ENCODE measurements at places on chromosomes 4 and X.

- DNase-seq: no peak
Observed at GRCh38 chrX:121151293-121151692, 103.9 kb downstream of the GLUD2 start.

DNA sequence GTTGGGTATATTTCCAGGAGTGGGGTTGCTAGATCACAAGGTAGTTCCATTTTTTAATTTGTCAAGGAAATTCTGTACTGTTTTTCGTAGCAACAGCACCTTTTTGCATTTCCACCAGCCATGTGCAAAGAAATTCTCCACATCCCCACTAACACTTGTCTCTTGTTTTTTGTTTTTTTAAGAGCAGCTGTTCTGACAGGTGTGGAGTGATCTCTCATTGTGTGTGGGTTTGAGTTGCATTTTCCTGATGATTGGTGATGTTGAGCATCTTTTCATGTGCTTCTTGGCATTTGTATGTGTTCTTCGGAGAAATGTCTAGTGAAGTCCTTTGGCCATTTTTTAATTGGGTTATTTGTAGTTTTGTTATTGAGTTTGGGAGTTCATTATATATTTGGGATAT lies 80.3 kb upstream of the PUDP start:
- no peak for DNase-seq

DNA sequence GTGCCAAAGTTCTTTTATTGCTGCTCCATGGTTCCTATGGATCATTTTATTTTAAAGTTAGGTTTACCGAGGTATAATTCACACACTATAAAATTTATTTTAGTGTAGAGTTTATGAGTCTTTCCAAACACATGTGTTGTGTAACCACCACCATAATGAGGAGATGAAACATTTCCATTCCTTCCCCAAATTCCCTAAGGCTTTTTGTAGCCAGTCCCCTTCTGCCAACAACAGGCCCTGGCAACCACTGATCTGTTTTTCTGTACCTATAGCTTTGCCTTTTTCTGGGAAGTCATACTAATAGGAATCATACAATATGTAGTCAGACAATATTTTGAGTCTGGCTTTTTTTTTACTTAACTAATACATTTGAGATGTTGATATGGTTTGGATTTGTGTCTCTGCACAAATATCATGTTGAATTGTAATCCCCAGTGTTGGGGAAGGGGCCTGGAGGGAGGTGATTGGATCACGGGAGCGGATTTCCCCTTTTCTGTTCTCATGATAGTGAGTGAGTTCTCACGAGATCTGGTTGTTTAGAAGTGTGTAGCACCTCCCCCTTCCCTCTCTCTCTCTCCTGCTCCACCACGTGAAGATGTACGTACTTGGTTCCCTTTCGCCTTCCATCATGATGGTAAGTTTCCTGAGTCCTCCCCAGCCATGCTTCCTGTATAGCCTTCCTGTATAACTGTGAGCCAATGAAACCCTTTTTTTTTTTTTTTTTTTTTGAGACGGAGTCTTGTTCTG lies 59.6 kb upstream of the DHX15 start:
- no peak for DNase-seq

- DNase-seq: no peak
Observed at GRCh38 chr4:3679851-3680311, 86.3 kb upstream of the ADRA2C start.

- no peak for DNase-seq
Observed at GRCh38 chrX:39480963-39481362, 616.8 kb downstream of the BCOR start.

DNA sequence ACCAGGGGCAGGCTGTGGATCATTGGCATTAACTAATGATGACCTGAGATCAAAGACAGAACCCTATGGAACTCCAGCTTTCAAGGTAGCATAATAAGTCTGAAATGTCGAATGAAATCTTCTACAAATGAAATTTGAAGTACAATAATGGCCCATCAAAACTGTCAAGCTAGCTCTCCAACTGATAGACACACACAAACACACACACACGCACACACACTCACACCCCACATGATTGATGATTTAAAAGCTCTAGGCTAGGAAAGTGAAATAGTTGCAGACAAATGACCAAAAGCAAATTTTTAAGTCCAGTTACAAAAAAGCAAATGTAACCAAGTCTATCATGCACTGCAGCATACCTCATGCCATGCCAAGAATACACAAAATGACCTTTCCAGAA lies 655.7 kb downstream of the C4orf33 start:
- DNase-seq: no peak

DNA sequence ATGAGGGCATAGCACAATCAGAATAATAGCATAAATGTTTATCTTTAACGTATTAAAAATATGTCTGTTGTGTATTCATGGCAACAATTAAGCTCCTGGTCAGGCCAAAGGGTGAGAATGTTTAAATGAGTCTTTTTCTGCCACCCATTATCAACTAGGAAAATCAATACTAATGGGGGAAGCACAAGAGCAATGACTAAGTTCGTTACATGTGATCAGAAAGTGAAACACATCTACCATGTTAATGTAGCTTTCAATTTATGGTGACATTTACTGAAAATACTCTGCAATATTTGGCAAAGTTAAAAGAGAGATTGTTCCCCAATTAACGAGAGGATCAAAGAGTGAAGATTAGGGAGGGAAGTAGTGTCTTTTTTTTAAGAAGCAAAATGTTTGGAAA lies 143.7 kb downstream of the NAA11 start:
- DNase-seq: no peak

GRCh38 chr4:112775801-112776200 lies 138.9 kb downstream of the LARP7 start:
- no peak for DNase-seq

DNA sequence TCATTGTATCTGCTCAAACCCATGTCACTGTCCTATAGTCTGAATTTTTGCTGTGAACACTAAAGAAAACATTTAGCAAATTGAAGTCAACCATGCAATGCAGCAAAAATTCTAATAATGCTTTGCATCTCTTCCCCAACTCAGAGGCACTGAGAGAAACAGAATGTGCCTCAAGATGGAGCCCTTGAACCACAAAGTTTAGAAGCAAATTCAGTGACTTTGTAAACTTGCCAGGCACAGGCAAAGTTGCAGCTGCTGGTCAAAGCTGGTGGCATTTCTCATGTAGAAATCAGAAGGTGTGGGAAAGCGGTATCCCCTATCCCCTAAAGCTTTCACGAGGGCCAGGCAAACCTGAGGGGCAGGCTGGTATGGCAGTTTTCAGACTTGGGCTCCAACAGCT lies 121.7 kb upstream of the DIPK2B start:
- no peak for DNase-seq

DNA sequence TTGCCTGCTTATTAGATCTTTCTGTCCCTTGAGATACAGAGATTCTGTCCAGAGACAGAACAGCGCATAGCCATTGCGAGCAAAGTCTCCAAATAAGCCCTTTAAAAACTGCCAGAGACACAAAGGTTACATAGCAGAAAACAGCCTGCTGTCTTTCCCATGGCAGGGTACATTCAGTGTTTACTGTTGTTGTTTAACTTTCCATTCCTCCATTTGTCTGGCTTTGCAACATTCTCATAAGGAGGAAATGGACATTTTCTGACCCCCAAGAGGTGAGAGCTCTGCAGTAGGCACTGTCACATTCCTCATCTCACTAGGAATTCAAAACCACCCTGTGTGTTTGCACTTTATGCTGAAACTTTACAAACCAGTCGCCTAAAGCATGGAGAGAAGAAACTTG lies 48.3 kb downstream of the PDE5A start:
- no peak for DNase-seq

DNA sequence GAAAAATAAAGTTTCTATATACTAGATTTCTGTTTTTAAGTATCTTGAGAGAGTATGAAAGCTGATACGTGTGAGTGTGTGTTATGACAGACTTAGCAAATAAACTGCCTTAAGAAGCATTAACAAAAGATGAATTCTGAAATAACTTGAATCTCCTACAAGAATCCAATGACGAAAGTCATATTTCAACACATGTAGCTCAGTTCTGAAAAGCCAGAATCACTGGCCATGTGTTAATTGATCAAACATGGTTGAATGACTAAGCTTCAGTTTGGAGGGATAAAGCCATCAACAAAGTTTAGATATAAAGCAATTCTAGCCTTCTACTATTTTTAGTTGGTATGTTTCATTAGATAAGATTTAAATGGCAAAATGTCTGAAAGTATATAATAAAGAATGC lies 88.5 kb upstream of the ETNPPL start:
- DNase-seq: no peak

- DNase-seq: no peak
Observed at GRCh38 chr4:185782523-185782922, 29.5 kb downstream of the SORBS2 start.

GRCh38 chr4:59553721-59554091 lies 1646.4 kb upstream of the ADGRL3 start:
- DNase-seq: no peak

- no peak for DNase-seq
Observed at GRCh38 chrX:38988301-38988700, 187.0 kb downstream of the MID1IP1 start.

All from NK-92 treated with Interleukin-12 subunit alpha and Interleukin-12 subunit beta, amount 100 ng/mL, for 24 hours (cell line).